ENCODE measurements at places on chromosomes 11 and 22. TPM values are rescaled to one million over a fixed set of nuclear protein-coding genes. Genes with fewer than 3 reads are reported as not detected.

CCDC89 gene
- 3.3 TPM for total RNA-seq

IPO7 gene
- 116 TPM for total RNA-seq

MS4A15 gene
- total RNA-seq, result not detected

OR5B21 gene
- 0.14 TPM for total RNA-seq

B4GALNT4 gene
- total RNA-seq, result 1.9 TPM

ATXN10 gene
- 133 TPM for total RNA-seq

TNNI2 gene
- total RNA-seq, result not detected

OR4P4 gene
- total RNA-seq, result not detected

TPBGL gene
- total RNA-seq, result not detected

CCDC82 gene
- total RNA-seq, result 8.5 TPM

CELSR1 gene
- 0.14 TPM for total RNA-seq

LZTR1 gene
- total RNA-seq, result 38.7 TPM

MTA2 gene
- 110 TPM for total RNA-seq
